Islet precursor cell (in vitro differentiated cells): ENCODE measurements at places on chromosomes 16 and 17.

GRCh38 chr17:63703029-63703428, 3.1 kb upstream of the LIMD2 start:
- DNase-seq, result no peak

- no peak for DNase-seq
These were observed 2103.5 kb downstream of the TP53TG3F start for GRCh38 chr16:35562919-35563318.

GRCh38 chr16:56617212-56618085, 8.1 kb upstream of the MT1E start:
- DNase-seq, result peak; percentile 86

DNA sequence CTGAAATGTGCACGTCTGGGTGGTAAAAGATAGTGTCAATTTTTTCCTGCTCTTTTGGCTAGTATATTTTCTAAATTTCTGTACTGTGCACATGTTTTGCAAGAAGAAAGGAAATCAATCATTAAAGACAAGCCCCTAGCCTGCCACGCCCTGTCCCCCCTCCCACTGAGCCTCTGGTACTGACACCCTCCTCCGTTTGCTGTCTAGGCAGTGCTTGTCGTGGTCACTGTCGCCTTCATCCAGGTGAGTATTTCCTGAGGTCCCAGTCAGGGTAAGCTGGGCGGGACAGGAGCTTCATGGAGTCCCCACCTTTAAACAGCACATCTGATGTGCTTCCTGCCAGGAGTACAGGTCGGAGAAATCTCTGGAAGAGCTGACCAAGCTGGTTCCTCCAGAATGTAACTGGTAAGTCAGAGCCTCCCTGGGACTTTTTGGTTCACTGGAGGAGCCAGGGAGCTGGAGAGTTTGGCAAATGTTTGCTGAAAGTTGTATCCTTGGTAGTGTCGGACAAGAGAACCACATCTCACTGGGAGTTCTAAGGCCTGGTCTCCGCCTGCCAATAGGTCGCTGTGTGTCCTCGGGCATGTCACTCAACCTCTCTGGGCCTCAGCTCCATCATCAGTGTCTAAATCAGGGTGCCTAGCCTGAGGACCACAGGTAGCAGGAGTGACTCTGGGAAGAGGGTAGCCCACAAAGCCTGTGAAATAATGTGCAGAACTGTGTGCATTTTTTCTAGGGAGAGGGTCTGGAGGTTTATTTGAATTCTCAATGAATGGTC, 42.2 kb downstream of the ATP2C2 start:
- DNase-seq, result no peak

GRCh38 chr17:67865438-67865837, 40.1 kb downstream of the BPTF start:
- DNase-seq, result no peak

DNA sequence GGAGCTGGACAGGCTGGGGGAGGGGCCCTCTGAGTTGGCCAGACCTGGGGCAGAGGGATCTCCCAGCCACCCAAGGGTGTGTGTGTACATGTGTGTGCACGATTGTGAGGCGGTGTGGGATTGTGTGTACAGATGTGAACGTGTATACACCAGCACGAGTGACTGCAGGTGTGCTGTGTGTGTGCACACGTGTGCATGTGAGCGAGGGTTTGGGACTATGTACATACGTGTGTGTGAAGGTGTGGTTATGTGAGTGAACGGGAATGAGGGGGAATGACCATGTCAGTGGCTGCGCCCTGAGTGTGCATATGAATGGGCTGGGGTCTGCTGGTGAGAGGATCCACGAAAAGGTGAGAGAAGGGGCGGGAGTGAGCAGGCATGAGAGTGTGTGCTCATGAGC, 22.4 kb upstream of the TAC4 start:
- DNase-seq, result no peak

- DNase-seq, result no peak
These were observed 201.5 kb downstream of the KCNJ2 start for GRCh38 chr17:70370816-70371215.

DNA sequence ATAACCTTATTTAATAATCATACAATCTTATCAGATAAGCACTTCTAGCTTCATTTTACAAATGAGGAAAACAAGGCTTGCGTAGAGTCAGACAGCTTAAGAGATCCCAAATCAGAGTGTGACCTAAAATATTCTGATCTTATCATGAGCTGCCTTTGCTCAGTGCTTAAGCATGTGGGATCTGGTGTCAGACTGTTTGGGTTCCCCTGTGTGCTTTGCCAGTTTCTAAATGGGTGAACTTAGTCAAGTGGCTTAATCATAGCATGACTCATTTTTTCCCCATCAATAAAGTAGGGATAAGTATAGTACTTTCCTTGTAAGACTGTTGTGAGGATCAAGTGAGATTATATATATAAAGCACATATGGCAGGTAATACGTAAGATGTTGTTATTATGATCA, 612.6 kb upstream of the C16orf82 start:
- DNase-seq, result no peak

- DNase-seq, result no peak
These were observed 35.2 kb downstream of the ZNF207 start for GRCh38 chr17:32385121-32385520.

GRCh38 chr16:5430598-5430997, 333.0 kb upstream of the EEF2KMT start:
- no peak for DNase-seq

- DNase-seq, result peak; percentile 75
These were observed 10.0 kb downstream of the PITPNC1 start for GRCh38 chr17:67386965-67387551.

GRCh38 chr16:50271148-50272041, 5.0 kb downstream of the ADCY7 start:
- no peak for DNase-seq

DNA sequence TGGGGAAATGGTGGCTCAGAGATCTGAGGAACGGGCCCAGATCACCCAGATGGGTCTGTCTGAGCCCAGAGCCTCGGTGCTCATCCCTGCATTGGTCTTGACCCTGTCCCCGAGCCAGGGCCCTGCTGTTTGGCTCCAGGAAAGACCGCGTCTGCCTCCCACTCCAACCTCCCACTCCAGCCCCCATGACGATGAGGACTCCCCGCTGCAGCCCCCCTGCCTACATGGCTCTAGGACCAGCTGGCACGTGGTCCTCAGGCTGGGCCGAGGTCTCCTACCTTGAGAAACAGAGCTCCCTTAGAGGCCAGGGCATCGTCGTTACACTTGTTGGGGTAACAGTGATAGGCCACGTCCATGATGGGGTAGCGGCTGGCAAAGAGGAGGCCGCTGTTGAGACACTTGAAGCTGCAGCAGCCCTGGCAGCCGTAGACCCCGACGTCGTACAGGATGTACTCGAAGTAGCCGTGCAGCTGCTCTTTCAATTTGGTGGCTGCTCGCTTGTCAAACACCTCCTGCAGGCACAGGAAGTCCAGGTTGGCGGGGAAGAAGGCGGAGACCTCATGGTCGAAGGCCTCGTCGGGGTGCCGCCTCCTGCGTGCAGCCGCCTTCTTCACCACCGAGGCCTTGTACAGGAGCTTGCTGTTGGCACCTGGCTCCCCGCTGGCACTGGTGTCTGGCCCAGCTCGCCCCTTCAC, 59.9 kb downstream of the PRMT7 start:
- no peak for DNase-seq
